Pancreas (tissue), 10 donors: ENCODE measurements at places on chromosomes 11 and 22. TPM values are rescaled to one million over a fixed set of nuclear protein-coding genes. Genes with fewer than 3 reads are reported as not detected.

Gene SCGB2A2
- total RNA-seq: not detected

Gene SLC16A8
- total RNA-seq: not detected

Gene MPPED2
- total RNA-seq: 5.0 TPM

Gene MAJIN
- total RNA-seq: not detected

Gene B4GAT1
- total RNA-seq: 12.6 TPM

Gene APOA4
- not detected for total RNA-seq

Gene KIF18A
- total RNA-seq: 0.46 TPM

Gene MS4A15
- total RNA-seq: not detected

Gene KDM4D
- 0.32 TPM for total RNA-seq

Gene KRTAP5-2
- not detected for total RNA-seq

Gene GPR83
- total RNA-seq: not detected

Gene ARHGAP1
- total RNA-seq: 51.1 TPM

- no peak overlapping the region for H3K4me3 ChIP-seq
- no peaks in the 10 kb centered on the region for H3K27me3 ChIP-seq
- H3K36me3 ChIP-seq: no peaks in the 10 kb centered on the region
Observed at GRCh38 chr22:19060356-19061009, 61.7 kb downstream of the DGCR2 start.

DNA sequence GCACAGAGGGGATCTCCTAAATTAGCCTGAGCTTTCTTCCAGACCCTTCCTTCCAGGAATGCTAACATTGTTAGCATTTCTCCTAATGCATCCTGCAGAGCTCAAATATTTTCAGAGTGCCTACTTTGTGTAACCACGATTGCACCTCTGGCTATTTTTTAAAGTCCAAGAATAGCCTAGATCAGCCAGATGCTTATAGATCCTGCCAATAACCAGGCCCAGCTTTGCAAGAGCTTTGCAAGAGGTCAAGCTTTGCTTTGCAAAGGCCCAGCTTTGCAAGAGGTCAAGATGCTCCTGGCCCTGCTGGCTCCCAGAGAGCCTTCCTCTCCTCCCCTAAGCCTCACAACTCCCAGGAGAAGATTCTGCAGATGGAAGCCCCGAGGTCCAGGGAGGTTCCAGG, 491.9 kb downstream of the MN1 start:
- no peaks in the 10 kb centered on the region for H3K27me3 ChIP-seq
- no peak overlapping the region for H3K4me3 ChIP-seq
- no peak overlapping the region for H3K27ac ChIP-seq
- H3K36me3 ChIP-seq: no peaks in the 10 kb centered on the region

DNA sequence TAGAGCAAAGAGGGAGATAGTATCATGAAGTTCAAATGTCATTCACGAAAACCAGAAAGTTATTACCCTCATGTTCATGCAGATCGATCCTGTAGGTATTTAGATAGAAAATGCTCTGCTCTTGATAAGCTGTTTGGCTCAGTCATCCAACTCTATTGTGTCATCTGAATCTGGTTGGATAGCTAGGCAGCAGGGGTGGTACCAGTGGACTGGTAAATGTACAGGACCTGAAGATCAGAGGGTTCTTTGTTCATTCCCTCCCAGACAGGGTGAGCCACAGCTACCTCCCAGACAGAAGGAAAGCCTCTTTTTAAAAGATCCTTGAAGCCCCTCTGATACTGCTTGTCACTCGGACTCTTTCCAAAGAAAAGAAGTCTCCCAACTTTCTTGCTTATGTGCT, 29.8 kb upstream of the DRD2 start:
- no peak overlapping the region for H3K4me3 ChIP-seq
- H3K27me3 ChIP-seq: no peaks in the 10 kb centered on the region

- no peak for DNase-seq
- no peak overlapping the region for H3K27ac ChIP-seq
- H3K4me1 ChIP-seq: peaks cover 3% of the 10 kb centered on the region
- H3K27me3 ChIP-seq: no peaks in the 10 kb centered on the region
- H3K4me3 ChIP-seq: no peak overlapping the region
- no peaks in the 10 kb centered on the region for H3K36me3 ChIP-seq
Observed at GRCh38 chr11:33027233-33027632, 11.6 kb downstream of the DEPDC7 start.

DNA sequence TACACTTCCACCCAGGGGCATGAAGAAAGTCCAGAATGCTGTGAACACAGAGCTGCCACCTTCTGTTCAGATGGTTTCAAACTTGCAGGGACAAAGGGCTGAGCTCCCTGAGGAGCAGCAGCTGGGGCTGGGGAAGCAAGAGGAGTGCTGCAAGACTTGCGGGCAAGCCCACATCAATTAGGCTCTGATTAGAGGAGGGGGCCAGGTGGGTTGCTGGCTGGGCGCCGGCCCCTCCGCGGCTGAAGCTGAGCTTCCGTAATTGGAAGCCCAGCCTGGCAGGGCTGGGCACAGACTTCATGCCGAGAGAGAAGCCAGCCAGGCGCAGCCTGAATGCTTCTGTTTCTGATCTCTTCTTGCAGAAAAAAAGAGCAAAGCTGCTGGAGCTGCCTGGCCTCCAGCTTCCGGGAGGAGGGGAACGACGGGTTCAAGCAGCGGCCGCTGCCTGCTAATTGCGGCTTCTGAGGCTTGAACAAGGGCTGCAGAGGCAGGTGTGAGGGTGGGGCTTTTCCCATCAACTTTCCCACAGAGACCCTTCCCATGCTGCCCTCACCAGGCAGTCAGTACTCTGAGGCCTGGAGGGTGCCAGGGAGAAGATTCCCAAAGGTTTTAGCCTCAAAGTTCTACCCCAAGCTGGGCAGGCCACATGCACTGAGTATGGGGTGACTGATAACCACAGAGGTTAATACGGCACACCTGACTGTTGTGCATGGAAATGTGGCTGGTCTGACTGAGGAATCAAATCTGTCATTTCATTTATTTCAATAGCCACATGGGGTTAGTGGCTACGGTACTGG, 91.1 kb upstream of the LMO1 start:
- DNase-seq: no peak
- no peak overlapping the region for H3K27ac ChIP-seq
- no peaks in the 10 kb centered on the region for H3K27me3 ChIP-seq

- no peak for DNase-seq
- no peak overlapping the region for H3K4me3 ChIP-seq
- no peaks in the 10 kb centered on the region for H3K36me3 ChIP-seq
- H3K27ac ChIP-seq: no peak overlapping the region
- no peaks in the 10 kb centered on the region for H3K27me3 ChIP-seq
Observed at GRCh38 chr22:44133161-44133560, 47.6 kb upstream of the PARVG start.

DNA sequence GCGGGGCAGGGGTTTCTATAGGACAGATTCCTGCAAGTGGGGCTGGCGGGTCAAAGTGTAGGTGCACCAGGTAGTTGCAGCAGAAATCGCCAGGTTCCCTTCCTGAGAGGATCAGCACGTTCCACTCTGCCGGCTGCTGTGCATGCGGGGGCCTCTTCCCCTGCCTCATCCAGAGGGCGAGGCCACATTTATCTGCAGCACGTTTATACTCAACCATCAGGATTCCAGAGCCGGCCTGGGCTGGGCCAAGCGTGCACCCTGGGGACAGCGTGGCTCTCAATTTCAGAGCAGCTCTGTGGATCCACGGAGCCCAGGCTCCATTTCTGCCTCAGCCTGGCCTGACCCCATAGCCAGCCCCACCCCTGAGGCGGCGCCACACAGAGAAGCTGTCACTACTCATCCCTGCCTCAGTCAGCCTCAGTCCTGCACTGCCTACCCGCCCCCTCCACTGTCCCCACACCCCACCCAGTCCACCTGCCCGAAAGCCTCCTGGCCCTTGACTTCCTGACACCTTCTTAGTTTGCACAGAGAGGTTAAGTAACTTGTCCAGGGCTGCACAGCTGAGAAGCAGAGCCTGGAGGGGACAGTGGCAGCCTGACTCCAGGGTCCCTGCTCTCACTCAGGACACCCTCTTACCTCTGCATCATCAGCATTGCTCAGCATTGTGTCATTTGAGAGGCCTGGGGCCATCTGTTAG, 45.9 kb upstream of the RTL6 start:
- no peak overlapping the region for H3K27ac ChIP-seq
- no peaks in the 10 kb centered on the region for H3K27me3 ChIP-seq
- no peak for DNase-seq
- no peaks in the 10 kb centered on the region for H3K36me3 ChIP-seq
- no peak overlapping the region for H3K4me3 ChIP-seq
- no peaks in the 10 kb centered on the region for H3K4me1 ChIP-seq

- H3K36me3 ChIP-seq: no peaks in the 10 kb centered on the region
- no peaks in the 10 kb centered on the region for H3K27me3 ChIP-seq
- no peaks in the 10 kb centered on the region for H3K4me1 ChIP-seq
- DNase-seq: no peak
Observed at GRCh38 chr11:78667461-78667860, 92.8 kb upstream of the NARS2 start.

DNA sequence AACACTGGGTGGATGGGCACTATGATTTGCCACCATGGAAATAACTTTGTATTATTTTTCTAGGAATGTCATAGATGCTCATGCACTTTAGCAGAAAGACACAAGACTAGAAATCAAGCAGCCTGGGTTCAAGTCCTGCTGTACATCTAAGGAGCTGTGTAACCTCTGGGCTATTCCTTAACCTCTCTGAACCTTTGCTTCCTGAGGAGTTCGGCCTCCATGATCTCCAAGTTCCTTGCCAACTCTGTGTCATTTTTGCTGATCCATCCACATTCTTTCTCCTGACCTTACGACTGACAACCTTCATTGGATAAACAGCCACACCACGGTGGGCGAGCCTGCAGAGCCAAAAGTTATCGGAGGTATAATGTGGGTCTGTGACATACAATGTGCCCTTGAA, 24.1 kb downstream of the ETS1 start:
- H3K36me3 ChIP-seq: no peaks in the 10 kb centered on the region
- H3K27ac ChIP-seq: no peak overlapping the region
- H3K27me3 ChIP-seq: no peaks in the 10 kb centered on the region
- no peak for DNase-seq
- no peak overlapping the region for H3K4me3 ChIP-seq

- no peaks in the 10 kb centered on the region for H3K4me1 ChIP-seq
- no peaks in the 10 kb centered on the region for H3K36me3 ChIP-seq
- H3K27ac ChIP-seq: no peak overlapping the region
- DNase-seq: no peak
Observed at GRCh38 chr11:34226210-34226609, 120.8 kb downstream of the NAT10 start.

DNA sequence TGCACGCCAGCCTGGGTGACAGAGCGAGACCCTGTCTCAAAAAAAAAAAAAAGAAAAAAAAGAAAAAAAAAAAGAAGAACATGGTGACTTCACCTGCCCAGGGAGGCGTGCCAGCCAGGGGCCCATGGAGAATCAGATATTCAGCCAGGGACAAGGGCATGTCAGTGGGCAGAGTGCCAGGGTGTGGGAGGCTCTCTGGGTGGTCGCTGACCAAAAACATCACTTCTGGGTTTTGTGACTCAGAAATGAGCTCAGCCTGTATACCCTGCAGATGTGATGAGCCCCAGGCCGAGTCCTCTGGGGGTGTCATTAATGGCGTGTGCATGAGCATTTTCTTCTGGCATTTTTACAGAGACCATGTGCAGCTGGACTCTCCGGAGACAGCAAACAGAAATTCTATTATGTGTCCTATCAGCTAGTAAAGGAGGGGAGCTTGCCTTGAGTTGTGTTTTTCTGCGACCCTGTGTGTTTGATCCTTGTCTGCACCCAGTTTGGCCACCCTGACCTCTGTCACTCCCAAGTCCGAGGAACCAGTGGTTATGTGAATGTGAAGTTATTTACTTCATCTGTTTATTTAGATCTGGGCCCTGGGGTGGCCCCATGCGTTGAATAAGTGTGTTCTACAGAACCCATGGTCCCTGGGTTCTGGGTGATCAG, 53.6 kb downstream of the BCR start:
- H3K27ac ChIP-seq: no peak overlapping the region
- H3K4me3 ChIP-seq: no peak overlapping the region
- H3K36me3 ChIP-seq: no peaks in the 10 kb centered on the region
- no peaks in the 10 kb centered on the region for H3K27me3 ChIP-seq

DNA sequence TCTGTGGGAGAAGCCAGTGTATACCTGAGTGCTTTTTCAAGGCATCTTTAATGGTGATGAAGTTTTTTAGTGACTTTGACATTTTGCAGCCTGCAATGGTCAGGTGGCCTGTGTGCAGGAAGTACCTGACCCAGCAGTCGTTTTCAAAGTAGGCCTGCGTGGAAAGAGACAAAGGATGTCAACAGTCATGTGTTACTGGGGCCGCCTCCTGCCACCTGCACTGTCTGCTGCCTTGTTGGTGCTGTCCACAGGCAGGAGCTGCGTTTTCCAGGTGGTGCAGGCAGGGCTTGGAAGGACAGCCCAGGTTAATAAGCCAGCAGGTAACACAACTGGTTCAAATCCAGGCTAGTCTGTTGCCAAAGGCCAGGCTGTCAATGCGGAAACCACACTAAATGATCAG, 26.5 kb upstream of the NAP1L4 start:
- peaks cover 58% of the 10 kb centered on the region for H3K36me3 ChIP-seq
- H3K4me1 ChIP-seq: no peaks in the 10 kb centered on the region
- no peaks in the 10 kb centered on the region for H3K27me3 ChIP-seq
- DNase-seq: no peak
- H3K27ac ChIP-seq: no peak overlapping the region

DNA sequence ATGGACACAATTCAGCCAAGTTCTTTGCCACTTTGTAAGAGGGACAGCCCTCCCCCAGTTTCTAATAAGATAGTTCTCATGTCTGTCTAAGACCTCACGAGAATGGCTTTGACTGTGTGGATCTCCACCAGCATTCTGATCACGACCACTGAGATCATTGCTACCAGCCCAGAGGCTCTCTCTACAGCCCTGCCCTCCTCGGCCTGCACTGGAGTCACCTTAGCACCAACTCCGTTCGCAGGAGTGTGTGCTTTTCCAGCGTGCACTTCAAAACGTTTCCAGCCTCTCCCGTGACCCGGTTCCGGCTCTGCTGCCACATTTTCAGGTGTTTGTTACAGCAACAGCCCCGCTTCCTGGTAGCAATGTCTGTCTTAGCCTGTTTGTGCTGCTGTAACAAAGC, 26.2 kb downstream of the TSPAN32 start:
- no peaks in the 10 kb centered on the region for H3K4me1 ChIP-seq
- no peaks in the 10 kb centered on the region for H3K27me3 ChIP-seq
- H3K36me3 ChIP-seq: no peaks in the 10 kb centered on the region
- H3K27ac ChIP-seq: no peak overlapping the region
- H3K4me3 ChIP-seq: no peak overlapping the region

GRCh38 chr11:15625691-15626090, 511.0 kb downstream of the INSC start:
- no peaks in the 10 kb centered on the region for H3K27me3 ChIP-seq
- no peak for DNase-seq
- no peaks in the 10 kb centered on the region for H3K4me1 ChIP-seq

GRCh38 chr11:118359295-118359958, at the start of gene UBE4A:
Gene UBE4A, plus strand, starts transcription at chr11:118359600. Its CDS starts 5,481 bp downstream, at chr11:118365081.
- peak; percentile 96 for DNase-seq
- H3K36me3 ChIP-seq: no peaks in the 10 kb centered on the region
- H3K27ac ChIP-seq: no peak within 1 kb of the TSS
- no peaks in the 10 kb centered on the region for H3K27me3 ChIP-seq
- H3K4me3 ChIP-seq: peak within 1 kb of the TSS; percentile 82

DNA sequence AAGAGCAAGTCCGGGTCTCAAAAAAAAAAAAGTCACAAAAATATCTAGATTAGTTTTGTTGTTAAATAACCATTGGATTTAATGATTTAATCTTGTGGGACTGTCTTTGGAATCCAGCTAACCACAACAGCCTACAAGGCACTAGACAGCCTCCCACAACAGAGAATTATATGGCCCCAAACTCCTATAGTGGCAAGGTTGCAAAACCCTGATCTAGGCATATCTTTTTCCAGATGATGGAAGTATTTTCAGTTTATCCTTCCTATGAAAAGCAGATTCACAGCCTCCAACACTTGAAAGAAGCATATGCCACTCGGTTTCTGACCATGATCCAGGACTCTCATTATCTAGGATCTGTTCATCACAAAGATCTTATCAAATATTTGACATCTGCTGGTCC, 5.4 kb upstream of the C11orf87 start:
- H3K4me3 ChIP-seq: no peak overlapping the region
- no peak overlapping the region for H3K27ac ChIP-seq
- no peak for DNase-seq
- H3K4me1 ChIP-seq: no peaks in the 10 kb centered on the region
